Left lung (tissue), 14 donors: ENCODE measurements at places on chromosomes 13 and 19.

DNA sequence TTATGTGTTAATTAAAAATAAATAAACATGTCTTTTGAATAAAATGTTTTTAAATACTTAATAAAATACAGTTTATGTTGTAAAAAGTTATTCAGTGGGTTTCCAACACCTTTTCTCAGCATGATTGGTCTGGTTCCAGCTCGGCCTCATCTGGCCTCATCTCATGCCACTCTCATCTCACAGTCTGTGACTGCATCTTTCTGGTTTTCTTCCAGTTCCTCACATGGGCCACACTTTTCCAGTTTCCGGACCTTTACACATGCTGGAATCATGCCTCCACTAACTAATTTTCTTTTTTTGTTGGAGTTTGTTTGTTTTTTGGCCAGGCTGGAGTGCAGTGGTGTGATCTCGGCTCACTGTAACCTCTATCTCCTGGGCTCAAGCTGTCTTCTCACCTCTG is 82.5 kb downstream of the RUBCNL start:
- DNase-seq, result no peak

GRCh38 chr19:44747739-44748425 is 626 bp upstream of the BCL3 start:
- DNase-seq, result peak; percentile 90

GRCh38 chr19:18473003-18473705 is 35.2 kb upstream of the ISYNA1 start:
- no peak for DNase-seq

DNA sequence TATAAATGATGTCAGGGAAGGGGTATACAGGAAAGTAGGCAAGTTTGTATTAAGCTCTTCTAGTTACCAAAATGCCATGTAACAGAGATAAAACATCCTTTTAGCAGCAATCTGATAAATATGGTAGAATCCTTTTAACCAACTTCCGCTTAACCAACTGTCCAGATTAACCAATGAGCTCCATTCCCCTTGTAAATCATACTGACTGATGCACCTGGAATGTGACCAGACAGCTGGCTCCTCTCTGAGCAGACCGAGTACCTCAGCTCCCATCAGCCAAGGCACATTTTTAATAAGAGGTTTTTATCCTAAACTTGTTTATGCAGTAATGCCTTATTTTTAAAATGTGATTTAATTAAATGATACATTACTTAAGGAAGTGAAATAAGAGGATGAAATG is 66.4 kb downstream of the KLF12 start:
- DNase-seq, result no peak

GRCh38 chr19:15107061-15108010 is at the start of gene SYDE1:
SYDE1 (plus strand) TSS chr19:15107401; CDS start chr19:15107434, 33 bp downstream.
- DNase-seq, result no peak

GRCh38 chr13:44206434-44206833 is 167.2 kb upstream of the SERP2 start:
- DNase-seq, result no peak
